ENCODE measurements at places on chromosomes 4 and X. TPM values are rescaled to one million over a fixed set of nuclear protein-coding genes. Genes with fewer than 3 reads are reported as not detected.

DNA sequence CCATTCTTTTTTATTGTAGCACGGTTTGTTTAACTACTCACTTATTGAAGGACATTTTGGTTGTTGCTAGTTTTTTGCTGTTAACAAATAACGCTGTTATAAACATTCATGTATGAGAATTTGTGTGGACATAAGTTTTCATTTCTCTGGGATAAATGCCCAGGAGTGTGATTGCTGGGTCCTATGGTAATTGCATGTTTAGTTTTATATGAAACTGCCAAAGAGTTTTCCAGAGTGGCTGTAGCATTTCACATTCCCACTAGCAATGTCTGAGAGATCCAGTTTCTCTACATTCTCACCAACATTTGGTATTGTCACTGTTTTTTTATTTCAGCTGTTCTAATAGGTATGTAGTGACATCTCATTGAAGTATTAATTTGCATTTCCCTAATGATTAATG is 66.8 kb downstream of the PLAC1 start:
- DNase-seq, result no peak

DNA sequence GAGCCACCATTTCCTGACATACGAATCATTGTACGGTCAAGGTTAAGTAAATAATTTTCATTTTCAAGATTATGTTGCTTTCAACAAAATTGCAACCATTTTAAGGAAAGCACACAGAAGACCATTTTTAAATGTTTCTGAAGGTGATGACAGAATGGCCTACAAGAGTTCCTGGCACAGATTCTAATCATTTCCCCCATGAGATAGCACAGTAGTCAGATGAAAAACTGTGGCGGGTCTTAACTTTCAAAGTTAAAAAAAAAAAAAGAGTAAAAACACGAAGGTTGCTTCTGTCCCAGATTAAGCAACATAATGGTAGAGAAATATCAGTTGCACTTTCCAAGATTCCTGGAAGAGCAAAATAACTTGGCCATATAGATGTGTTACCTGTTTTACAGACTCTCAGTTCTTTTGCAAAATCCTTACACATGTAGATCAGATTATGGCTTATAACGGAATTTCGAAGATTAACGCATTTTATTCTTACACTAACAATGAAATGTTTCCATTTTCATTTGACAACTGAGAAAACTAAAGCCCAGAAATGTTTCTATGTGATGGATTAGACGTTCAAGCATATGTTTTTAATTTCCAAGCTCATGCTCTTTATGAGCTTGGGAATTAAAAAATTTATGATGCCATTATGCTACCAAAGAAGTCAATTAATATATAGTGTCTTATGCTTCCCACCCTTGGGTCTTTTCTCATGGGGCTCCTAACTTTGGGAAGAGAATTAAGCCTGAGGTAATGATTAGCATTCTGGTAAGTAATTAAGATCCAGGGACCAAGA is 335.1 kb upstream of the CLNK start:
- DNase-seq, result no peak

DNA sequence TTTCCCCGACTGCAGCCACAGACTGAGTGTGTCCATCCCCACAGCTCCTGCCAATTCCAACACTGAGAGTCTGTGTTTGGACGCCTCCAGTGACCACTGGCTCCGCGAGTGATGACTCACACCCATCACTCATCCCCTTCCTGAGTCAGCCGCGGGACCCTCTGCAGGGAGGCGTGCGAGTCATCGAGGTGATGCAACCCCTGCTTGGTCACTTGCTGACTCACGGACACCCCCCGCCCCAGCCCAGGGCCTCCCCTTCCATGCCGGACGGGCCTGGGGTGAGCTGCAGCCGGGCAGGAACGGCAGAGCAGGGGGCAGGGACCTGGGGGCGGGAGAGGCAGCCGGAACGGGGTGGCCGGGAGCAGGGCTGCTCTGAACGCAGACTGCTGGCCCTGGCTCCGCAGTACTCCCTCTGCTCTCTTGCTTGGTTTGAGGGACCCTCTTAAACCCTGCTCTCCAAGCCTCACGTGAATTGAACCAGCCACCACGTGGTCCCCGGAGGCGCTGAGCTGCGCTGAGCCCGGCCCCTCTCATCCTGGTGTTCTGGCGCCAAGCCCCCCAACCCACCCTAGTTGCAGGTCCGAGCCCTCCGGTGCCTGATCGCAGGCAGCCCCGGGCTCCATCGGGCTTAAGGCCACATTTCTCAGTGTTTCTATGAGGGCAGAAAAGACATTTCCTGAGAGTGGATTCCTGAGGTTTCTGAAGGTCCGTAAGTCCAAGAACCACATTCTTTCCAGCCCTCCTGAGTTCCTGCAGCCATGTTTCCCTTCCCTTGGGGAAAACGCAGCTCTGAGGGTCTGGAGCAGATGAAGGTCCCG is 32.4 kb downstream of the FGFRL1 start:
- DNase-seq, result peak; percentile 90

Gene SSX2B
- total RNA-seq, result not detected

DNA sequence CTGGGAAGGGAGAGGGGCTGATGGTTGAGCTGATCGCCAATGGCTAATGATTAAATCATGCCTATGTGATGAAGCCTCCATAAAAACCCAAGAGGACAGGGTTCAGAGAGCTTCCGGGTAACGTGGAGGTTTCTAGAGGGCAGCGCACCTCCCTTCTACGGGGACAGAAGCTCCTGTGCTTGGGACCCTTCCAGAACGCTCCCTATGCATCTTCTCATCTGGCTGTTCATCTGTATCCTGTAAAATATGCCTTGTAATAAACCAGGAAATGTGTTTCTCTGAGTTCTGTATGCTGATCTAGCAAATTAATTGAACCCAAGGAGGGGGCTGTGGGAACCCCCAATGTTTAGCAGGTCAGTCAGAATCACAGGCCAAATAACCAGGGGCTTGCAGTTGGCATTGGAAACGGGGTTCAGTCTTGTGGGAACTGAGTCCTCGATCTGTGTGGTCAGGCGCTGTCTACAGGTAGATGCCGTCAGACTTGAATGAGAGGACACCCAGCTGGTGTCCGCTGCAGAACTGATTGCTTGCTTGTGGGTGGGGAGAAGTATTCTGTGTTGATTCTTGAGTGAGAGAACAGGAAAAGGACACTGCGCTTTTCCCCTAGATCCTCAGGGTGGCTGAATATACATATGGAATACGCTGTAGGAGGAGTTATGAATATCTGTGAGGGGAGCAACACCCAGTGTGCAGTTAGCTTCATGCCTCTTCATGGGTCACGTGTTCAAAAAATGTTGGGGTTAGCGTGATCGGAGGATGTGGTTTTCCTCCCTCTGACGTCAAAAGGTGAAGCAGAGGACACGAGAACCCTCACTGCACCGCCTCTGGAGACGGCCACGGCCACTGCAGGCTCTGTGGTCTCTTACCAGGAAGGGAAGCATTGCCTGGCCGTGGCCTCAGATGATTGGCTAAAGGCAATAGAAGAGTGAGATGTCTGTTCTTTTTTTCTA is 29.2 kb downstream of the HTT-AS start:
- DNase-seq, result no peak

GRCh38 chr4:122715221-122715620 is 17.3 kb upstream of the BBS12 start:
- no peak for DNase-seq

- DNase-seq, result no peak
Observed at GRCh38 chr4:128663325-128663724, 146.2 kb upstream of the JADE1 start.

DNA sequence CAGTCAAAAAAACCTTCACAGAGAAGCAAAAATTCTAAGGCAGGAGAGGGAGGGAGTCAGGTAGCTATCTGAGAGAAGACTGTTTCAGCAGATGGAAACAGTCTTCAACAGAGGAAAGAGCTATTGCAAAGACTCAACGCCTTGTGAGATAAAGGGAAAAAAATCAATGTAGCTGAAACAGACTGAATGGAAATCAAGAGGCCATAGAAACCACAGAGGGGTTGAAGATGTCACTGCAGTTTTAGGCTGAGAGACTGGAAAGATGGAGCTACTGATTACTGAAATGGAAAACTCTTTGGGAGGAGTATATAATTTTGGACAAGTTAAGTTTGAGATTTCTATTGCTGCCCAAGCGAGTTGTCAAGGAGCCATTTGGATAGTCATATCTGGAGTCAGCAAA is 28.4 kb upstream of the CXCL8 start:
- no peak for DNase-seq

Gene TDO2
- total RNA-seq, result not detected

Data from omental fat pad (tissue), 4 donors.